ENCODE measurements at places on chromosomes 4 and X.

GRCh38 chrX:49960061-49960460 is 37.7 kb downstream of the CLCN5 start:
- no peak for DNase-seq

DNA sequence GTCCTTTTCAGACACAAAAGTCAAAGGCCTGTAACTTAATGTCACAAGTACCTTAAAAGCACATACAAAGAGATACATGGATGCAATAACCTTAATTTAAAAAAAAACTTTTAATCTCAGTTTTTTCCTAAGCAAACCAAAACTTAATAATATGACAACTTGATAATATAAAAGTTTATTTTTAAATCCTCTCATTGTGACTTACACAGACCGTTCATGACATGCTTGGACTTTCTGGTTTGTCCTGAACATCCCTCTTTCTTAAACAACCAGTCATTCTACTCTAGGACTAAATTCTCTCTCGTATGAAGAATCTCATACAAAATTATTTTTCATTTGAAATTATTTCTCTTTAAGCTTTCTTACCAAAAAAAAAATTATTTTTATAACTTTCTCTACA is 43.1 kb upstream of the CYP2U1 start:
- no peak for DNase-seq

DNA sequence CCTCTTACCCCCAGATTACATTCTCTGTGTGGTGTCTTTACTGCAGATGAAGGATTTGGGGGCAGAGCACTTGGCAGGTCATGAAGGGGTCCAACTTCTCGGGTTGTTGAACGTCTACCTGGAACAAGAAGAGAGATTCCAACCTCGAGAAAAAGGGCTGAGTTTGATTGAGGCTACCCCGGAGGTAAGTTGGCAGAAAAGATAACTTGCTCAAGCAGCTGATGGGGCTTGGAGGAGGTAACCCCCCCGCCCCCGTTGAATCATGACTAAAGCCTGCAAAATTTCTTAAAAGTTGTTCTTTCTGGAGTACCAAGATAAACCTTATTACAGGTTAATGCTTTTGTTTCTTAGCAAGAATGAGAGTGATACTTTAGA is 1.5 kb downstream of the CCNG2 start:
- no peak for DNase-seq

DNA sequence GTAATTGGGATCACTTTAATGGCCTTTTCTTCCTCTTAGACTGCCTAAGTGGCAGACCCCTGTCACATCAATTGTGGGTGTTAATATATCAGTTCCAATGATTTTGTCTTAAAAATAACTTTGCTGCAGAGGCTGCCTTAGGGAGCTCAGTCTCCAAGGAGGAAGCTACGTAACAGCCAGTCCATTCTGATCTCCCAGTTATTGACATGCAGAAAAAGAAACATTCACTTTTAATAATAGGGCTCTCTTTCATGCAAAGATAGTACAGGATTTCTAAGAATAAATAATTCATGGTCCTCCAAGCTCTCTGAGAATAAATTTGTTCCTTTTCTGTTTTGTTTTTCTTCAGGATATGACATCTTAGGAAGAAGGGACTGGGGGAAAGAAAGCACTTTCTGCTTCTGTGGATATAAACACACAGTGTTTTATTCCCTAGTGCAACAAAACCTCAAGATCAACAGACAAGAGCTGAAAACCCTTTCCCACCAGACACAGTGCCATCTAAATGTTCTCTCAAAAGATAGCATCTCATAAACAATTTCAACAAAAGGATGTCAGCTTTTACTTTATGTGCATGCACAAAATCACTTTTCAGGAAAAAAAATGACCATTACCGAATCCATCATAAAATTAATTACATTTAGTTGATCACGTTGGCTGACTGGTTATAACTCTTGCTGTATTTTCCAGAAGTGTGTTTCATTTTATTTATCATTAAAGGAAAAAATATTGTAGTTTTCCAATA is 372.4 kb upstream of the SLC7A11 start:
- no peak for DNase-seq

DNA sequence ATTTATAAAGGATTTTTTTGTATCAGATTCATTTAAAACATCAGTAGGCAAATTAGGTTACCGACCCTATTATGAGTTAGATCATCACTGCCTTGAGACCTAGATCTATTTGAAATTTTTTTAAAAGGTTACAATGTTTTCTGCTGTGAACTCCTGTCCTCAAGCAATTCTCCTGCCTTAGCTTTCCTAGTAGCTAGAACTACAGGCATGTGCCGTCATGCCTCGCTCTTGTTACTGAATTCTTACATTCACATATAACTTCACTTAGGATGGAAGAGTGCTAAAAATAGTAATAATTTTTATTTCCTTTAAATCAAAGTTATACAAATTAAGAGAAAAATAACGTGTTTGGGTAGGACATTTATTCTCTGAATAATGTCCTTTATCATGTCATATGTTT is 75.5 kb upstream of the MAOA start:
- DNase-seq = no peak

DNA sequence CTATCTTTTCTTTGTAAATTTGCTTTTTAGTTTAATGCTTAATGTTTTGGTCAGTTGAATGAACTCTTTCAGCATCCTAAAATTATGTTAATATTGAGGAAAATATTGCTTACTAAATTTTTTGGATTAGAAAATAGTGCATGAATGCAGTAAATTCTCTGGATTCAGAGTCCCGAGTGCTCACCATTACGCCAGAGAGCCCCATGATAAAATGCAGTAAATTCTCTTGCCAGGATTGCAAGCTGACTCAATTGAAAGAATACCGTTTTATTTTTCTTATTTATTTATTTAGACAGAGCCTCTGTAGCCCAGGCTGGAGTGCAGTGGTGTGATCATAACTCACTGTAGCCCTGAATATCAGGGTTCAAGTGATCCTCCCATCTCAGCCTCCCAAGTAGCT is 60.9 kb upstream of the ENPEP start:
- DNase-seq = no peak

GRCh38 chrX:3177851-3178250 is 136.6 kb downstream of the ARSF start:
- no peak for DNase-seq

DNA sequence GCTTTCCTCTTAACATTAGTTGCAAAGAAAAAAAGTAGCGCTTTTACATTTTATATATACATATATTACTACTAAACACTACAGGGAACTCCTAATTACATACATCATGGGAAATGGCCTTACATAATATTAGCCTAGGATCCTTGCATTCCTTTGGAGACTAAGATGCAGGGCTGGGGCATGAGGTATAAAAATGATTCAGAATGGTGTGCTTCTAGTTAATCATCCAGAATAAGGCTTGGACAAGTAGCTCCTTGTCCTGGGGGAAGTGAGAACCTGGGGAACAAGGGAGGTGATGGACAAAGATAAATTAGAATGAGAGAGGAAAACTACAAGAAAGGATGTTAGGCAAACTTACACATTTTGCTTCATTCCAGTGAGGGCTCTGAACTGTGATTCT is 3.0 kb upstream of the GUCY2F start:
- DNase-seq = no peak

GRCh38 chrX:18887177-18887824 is 96.6 kb downstream of the PHKA2 start:
- no peak for DNase-seq

GRCh38 chr4:25144870-25145481 is 15.3 kb downstream of the SEPSECS start:
- no peak for DNase-seq

- DNase-seq = no peak
Observed at GRCh38 chr4:8345946-8346814, 76.6 kb downstream of the HTRA3 start.

DNA sequence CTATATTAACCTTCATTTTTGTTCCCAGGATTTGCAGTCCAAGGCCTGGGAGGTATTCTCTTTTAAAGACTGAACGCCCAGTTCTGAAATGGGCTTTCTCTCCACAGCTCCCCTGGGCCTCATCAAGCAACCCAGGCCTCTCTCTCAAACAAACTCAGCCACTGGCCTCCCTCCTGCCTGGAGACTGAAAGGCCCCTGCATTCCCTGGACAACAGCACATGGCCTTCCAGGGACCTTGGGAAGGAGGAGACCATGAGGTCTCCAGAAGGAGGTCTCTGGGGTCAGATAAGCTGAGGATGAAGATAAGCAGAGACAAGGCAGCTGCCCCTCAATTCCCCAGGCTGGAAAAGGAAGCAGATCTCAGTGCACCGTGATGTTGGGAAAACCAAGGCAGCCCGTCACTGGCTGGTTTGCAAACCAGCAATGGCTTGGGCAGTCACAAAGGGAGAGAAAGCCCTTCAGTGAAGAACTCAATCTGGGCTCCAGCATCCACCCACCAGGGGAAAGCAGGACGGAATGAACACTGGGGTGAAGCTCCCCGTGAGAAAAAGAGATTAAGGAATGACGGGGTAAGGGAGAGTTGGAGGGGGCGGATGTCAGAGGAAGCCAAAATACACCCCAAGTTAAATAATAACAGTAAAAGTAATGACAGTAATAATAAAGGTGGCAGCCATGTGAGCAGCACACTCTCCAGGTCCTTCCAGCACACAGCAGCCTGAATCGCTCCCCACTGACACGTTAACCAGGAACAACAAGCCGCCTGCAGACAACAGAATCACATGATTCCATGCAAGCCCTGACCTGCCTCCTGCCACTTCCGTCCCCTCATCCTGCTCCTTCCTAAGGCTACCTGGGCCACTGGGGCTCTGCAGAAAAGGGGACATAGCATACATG is 22.3 kb downstream of the AMOT start:
- no peak for DNase-seq

DNA sequence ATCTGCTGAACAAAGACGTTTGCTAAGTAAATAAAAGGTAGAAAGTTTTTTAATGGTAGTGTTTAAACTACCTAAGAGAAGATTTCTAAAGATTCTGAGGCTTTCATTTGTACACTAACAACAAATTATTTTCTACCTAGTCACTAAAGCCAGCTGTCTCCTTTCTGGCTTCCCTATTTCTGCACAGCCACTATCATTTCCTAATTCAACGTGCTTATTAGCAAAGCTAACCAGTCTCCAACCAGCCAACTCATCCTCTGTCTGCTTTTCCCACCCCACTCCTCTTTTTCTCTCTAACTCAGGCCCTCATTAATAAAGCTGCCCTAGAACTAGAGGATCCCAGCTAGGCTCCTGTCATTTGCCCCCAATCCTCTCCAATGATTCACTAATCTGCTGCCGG is 118.2 kb downstream of the ZNF827 start:
- DNase-seq = no peak

DNA sequence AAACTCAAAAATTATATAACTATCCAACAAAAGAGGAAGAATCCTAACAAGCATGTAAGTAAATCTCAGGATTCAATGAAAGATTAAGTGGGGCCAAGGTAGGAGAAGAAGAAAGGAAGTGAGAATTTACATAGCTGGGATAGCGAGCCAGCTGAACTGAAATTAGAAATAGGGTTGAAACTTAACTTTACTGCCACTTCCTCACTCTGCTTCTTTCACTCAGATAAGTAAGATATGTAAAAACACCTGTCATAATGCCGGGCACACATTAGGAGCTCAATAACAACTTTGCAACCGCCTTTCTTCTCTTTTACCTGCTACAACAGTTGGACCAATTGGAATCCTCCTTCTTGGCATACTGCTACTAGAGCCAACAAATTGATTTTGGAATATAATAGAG is 129.4 kb downstream of the CNKSR2 start:
- DNase-seq = no peak

GRCh38 chr4:123121241-123121907 is 199.0 kb upstream of the NUDT6 start:
- no peak for DNase-seq

Data from caudate nucleus (tissue), 63 donors.